ENCODE measurements at places on chromosomes 12 and 14.
A peak's percentile ranks its signal among the peaks of the same experiment; 100 is the strongest.

DNA sequence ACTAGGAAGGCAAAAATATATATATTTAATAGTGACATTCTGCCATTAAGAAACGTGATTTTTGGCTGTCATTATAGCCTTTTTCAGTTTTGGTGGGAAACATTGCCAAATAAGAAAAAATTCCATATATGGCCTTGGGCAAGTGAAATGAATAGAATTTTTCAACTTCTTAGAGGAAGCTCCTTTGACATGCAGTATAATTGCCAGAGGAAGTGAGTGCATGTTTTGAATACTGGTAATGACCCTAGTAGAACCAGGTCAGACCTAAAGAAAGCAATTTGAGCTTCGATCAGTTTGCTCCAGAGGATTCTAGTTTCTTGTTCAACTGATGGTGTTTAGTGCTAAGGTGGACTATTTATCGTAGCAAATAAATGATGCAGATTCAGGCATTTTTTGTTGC, 26.2 kb upstream of the TRIM9 start:
- DNase-seq = no peak

DNA sequence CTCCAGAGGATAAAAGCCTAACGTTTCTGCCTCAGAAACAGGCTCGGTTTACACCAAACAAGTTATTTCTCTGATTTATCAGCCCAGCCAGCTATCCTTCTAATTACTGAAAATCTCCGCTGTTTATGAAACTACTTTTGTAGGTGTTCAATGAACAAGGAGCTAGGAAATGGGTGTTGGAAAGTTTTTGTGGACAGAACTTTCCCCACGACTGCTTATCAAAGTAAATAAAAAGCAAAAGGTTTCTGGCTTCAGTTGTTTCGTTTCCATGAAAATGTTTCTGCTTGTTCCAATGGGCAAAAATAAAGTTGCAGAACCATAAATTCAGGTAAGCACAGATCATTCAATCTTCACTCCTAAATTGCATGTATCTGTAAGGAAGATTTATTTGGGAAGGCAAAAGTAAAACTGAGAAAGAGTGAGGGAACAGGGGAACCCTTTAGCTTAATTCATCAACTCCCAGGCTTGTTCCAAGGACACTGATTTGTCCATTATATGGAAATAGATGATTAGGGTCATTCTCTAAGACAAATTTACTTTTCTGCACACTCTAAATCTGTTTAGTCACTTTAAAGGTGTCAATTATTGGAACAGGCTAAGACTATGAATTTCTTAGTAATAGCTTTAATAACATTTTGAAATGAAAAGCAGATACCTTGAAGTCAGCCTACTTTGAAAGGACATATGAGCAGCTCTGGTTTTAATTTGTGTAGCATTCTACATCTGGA, 175.9 kb upstream of the CDKN3 start:
- DNase-seq = no peak

DNA sequence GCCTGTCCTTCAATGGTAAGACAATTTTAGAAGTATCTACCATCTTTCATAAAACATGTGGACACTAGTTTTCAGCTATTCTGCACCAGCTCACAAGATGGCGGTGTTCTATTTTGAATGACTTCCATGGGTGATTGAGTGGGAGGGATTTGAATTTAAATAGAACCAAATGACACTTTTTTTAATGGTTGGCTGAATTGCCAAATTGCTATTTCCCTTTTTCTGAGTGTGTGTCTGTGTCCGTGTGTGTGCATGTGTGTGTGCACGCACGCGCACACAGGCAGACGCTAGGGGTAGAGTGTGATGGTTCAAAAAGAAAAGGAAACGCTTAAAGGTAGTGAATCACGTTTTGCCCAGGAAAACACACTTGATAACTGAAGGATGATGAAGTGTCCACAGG, 362.6 kb downstream of the DAD1 start:
- DNase-seq = no peak

GRCh38 chr12:131330106-131330815, 376.6 kb downstream of the ADGRD1 start:
- no peak for DNase-seq

DNA sequence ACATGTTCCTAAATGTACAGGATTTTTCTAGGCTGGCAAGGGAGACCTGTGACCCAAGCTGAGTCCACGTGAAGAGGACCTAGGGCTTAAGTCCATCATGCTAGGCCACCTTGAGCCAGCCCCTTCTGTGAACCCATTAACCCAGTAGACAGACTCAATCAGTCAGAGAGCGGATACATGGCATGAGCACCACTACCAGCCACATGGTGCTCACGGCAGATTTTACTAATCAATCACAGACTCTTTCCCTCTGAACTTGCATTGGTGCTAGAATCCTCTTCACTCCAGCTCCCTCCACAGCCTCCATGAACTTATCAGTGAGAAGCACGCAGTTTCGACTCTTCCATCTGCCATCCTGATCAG, 9.0 kb downstream of the PHETA1 start:
- DNase-seq = no peak

DNA sequence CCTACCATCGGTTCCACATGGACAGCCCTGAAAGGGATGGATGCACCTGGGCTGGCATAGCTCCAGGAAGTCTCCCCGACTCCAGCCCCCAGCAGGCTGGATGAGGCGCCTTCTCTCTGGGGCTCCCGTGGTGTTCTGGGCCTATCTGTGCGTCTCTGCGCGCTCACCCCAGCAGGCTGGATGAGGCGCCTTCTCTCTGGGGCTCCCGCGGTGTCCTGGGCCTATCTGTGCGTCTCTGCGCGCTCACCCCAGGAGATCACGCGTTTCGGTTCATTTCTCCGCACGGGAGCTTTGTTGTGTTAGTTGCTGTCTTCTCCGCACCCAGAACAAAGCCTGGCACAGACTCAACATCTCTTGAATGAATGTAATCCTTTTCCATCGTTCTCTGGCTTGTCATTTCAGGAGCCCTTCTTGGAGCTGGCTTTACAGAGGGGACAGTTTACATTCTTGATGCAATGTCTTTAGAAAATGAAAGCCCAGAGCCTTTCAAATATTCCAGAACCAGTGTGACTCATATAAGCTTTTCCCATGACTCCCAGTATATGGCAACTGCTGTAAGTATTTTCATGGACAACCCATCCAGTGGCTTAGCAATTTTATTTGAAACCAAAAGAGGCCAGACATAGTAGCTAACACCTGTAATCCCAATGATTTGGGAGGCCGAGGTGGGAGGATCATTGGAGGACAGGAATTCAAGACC, 40.3 kb downstream of the CFAP251 start:
- no peak for DNase-seq

GRCh38 chr12:123250471-123251383, 17.5 kb downstream of the MTRFR start:
- no peak for DNase-seq

DNA sequence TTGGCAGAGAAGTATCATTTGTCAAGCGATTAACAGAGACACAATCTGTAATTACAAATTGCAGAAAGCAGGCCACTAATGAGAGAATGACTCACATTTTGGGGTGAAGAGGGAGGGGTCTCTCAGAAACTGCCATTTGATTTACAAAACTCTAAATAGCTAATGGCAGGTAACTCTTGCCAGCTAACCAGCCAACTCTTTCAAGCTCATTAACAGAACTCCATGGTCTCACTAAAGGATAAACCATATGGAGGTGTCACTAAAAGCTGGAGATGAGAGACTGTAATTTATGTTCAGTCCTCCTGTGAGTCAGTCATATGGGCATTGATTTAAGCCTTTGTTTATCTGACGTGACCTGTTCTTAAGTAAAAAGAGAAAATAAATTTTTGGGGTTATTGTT, 336.4 kb downstream of the FOXG1 start:
- DNase-seq = no peak

- peak; percentile 3 for DNase-seq
Observed at GRCh38 chr12:126483145-126484068, 1418.2 kb downstream of the AACS start.

DNA sequence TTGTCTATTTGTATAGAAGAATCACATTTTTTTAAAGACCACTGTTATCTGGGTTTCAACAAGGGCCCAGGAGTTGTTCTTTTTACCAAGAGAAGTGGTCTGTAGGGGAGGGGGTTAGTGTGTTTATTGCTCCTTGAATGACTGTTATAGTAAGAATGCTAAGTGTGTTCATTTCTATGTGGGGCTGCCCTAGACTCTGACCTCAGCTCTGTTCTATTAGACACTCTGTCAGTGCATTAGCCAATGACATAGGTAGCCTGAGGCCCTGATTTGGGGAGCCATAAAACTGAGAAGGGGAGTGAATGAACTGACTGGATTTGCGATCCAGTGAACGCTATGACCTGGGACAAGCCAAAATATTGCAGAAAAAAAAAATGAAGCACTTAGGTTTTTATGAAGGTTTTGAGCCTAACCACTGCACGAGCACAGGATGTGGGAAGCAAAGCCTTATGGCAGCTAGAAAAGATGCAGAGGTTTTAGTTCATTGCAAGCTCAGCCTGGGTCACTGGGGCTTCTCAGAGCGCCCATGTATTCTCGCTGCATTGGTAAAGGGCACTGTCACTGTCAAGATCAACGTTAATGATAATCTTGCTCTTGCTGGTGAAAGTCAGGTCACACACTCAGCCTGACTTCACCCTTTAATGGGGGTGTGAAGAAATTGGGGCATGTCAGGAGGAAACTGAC, 63.8 kb downstream of the PRKCH start:
- DNase-seq = no peak

GRCh38 chr12:69608114-69608513, 2.6 kb downstream of the LRRC10 start:
- DNase-seq = no peak

- no peak for DNase-seq
Observed at GRCh38 chr12:53645165-53645564, 19.0 kb upstream of the ATF7 start.

- DNase-seq = peak; percentile 53
Observed at GRCh38 chr12:91380631-91381030, 198.0 kb upstream of the DCN start.

- DNase-seq = no peak
Observed at GRCh38 chr14:39841088-39841487, 408.9 kb upstream of the FBXO33 start.

- DNase-seq = no peak
Observed at GRCh38 chr12:67747869-67748742, 99.6 kb downstream of the DYRK2 start.

- DNase-seq = no peak
Observed at GRCh38 chr14:62673014-62673755, 372.1 kb downstream of the KCNH5 start.

DNA sequence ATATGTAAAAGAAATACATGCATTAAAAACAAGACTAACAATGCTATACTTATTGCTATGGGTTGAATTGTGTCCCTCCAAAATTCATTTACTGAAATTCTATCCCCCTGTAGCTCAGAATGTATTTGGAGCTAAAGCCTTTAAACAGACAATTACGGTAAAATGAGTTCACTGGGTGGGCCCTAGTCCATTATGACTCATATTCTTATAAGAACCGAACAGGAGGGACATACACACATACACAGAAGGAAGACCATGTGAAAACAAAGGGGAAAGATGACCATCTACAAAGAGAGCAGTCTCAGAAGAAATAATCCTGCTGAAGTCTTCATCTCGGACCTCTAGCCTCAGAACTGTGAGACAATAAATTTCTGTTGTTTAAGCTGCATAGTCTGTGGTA, 77.1 kb upstream of the ANKS1B start:
- DNase-seq = no peak

DNA sequence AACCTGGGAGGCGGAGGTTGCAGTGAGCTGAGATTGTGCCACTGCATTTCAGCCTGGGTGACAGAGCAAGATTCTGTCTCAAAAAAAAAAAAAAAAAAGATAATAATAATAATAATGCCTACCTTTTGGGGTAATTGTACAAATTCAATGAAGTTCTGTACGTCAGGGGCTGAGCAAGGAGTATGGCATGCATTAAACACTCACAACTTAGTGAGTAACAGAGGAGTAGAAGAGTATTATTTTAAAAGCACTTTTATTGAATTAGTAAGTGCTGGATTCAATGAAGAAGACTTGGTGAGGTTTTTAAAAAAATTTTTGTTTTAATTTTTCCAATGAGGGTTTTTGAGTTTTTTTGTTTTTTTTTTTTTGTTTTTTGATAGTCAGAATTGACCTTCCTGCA, 783.6 kb upstream of the TBX3 start:
- no peak for DNase-seq

DNA sequence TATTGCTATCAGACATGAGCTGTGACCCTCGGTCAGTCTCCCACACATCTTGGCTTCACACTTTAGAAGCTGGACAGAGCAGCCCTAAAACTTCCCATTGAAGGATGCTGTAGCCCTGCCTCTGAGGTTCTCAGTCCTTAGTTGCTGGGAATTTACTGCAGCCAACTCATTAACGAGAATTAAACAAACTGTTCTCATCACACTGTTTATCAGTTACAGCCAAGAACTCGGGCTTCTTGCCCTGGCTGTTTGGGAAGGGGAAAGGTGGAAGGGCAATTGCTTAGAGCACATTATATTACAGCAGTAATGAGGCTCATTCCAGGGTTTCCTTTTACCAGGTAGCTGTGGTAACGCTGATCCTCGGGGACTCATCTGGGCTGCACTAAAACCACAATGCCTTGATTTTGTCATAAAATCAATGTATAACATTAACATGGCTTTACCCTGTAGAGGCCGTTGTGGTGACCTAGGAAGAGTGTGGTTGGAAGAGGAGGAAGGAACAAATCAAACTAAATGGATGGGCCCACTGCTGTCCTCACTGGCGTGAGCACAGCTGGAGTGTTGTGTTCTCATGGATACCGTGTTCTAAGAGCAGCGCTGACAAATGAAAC, 87.1 kb downstream of the GPR135 start:
- DNase-seq = no peak

DNA sequence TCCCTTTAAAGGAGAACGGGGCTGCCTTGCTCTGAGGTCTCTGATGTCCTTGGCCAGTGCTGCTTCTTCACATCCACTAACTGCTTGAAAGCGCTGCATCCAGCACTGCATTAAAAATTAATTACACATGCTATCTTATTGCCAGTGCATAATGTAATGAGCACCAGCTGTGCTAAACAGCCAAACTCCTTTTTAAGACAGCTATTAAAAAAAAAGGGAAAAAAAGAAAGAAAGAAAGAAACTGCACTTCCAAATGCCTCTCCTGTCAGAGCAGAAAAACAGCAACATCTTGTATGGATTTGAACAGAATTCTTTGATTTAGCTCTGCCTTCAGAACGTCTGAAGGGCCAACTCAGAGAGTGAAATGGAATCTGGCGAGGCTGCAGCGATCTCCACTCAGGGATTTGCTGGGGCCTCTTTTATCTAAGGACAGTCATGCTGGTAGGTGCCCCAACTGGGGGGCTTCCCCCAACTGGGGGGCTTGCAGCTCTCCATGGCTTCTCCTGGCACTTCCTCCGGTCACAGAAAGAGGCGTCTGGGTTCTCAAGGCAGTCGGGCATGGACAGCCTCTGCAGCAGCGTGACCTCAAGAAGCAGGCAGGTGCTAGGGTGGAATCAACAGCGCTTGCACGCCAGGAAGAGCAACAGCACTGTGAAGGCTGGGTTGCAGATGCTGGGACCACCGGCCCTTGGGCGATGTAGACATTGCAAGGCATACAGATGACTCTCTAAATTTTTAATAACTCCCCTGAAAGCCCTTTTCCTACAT, 46.4 kb downstream of the BCL11B start:
- DNase-seq = peak; percentile 63
